T-helper 17 cell (primary cell): ENCODE measurements at places on chromosomes 16 and 17.

DNA sequence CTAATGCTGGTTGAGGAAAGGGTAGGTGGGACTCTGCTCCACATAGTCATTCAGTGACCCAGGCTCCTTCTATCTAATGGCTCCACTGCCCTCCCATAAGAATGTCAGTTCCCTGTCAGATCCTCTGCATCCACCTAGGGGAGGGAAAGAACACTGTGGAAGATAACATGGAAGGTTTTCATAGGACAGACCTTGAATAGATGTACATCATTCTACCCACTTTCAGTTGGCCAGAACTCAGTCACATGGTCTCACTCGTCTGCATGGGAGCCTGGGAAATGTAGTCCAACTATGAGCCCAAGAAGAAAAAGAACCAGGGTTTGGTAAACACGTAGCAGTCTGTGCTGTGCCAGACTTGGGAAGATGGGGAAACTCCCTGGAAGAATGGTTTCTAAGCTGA is 27.1 kb upstream of the SCNN1B start:
- no peak for DNase-seq

GRCh38 chr16:88742896-88743605 is 36.7 kb downstream of the CTU2 start:
- DNase-seq: no peak

DNA sequence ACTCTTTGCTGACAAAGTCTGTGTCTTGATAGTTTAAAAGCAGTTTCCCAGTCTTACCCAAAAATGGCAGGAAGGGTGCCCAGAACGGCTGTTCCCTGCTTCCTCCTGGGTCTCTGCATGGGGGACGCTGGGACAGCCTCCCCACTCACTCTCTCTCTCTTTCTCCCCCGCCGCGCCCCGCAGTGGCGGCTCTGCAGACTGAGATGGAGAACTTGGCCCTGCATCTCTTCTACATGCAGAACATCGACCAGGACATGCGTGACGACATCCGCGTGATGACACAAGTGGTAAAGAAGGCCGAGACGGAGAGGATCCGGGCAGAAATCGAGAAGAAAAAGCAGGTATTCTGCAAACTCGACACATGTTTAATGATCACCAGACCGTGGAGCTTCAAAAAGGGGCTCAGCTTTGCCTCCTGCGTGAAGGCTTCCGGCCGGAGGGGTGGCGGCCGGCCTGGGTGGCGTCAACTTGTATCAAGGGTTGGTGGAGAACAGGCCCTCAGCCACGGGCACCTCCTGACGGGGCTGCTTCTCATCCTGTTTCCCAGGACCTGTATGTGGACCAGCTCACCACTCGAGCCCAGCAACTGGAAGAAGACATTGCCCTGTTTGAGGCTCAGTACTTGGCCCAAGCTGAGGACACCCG is 22.0 kb downstream of the CCDC40 start:
- no peak for DNase-seq

GRCh38 chr16:35210681-35211433 is 1751.4 kb downstream of the TP53TG3F start:
- DNase-seq: no peak

- no peak for DNase-seq
Measured at GRCh38 chr16:66933776-66934137, 445 bp downstream of the CIAO2B start.

- DNase-seq: no peak
Measured at GRCh38 chr17:43905985-43906852, 1.1 kb downstream of the MPP2 start.

GRCh38 chr17:35605678-35606077 is 18.6 kb downstream of the AP2B1 start:
- DNase-seq: no peak

DNA sequence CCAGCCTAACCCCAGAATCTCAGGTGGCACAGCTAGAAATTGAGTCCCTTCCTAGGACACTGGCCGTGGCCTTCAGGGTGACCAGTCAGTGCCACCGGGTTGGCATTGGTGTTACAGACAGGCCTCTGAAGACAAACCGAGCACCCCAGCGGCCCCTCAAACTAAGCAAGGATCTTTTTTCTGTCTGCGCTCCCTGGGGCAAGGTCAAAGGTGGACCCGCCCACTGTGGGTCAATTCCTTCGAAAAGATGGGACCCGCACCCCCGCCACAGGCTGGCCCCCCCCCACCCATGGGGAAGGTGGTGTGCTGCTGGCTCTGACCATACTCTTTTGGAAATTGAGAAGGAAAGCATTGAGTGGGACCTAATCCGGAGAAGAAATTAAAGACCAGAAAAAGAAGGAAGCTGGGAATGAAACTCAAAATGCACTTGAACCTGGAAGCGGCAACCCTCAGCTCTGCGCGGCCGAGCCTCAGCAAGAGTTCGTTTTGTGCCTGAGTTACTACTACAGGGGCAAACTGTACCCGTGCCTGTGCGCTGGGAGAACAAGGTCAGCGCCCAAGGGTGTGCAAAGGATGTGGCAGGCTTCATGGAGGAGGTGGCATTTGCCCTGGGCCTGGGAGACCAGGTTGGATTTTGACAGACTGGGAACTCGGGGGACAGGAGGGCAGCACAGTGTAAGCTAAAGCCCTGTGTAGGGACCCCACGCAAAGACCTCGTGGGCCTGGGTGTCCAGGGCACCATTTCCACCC is 20.4 kb downstream of the TMC6 start:
- DNase-seq: no peak

DNA sequence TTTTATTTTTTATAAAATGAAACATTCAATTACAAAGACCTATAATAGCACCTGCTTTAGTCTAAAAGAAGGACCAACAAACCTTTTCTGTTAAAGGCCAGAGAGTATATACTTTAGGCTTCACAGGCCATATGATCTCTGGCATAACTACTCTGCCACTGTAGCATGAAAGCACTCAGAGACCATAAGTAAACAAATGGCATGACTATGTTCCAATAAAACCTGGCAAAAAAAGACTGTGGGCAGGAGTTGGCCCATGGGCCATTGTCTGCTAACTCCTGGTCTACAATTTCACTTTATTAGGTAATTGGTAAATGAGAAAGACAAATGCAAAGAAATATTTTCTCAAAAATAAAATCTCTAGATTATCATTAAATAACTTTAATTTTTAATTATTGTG is 14.9 kb downstream of the CEP112 start:
- DNase-seq: no peak

- DNase-seq: no peak
Measured at GRCh38 chr17:42617956-42618431, 8.5 kb downstream of the TUBG1 start.
